ENCODE measurements at places on chromosomes 3 and 15. TPM values are rescaled to one million over a fixed set of nuclear protein-coding genes. Genes with fewer than 3 reads are reported as not detected.
A peak's percentile ranks its signal among the peaks of the same experiment; 100 is the strongest.

GRCh38 chr3:175212896-175213295, 353.8 kb downstream of the NAALADL2 start:
- DNase-seq, result no peak

The C3orf70 gene
- total RNA-seq, result 13.8 TPM

DNA sequence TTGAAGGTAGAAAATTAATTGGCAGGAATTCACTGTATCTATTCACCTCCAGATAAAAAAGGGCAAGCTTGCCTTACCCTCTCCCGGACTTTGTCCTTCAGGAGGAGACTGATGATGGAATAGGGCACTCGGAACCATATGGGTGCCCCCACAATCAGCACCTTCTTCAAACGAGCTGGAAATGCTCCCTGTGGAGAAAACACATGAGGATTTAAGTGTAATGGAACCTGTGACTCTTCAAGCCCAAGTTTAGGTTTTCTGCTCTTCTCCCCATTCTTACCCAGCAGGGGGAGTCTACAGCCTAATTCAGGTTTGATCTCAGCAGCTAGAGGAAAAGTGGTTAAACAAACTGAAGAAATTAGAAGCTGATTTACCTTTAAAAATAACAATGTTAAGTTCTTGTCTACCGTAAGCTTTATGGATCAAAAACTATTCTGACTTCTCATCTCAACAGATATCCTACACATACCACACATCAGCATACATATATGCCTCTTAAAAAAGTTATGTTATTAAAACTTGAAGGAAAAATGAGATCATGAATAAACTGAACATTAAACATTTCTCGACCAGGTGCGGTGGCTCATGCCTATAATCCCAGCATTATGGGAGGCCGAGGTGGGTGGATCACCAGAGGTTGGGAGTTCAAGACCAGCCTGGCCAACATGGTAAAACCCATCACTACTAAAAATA, 57.5 kb upstream of the SIN3A start:
- peak; percentile 44 for DNase-seq

- DNase-seq, result no peak
These were observed 119.5 kb downstream of the ZNF280D start for GRCh38 chr15:56613811-56614210.

- DNase-seq, result no peak
These were observed 107.9 kb upstream of the FAM174B start for GRCh38 chr15:92763459-92763858.

GRCh38 chr3:5016211-5017161, 37.2 kb downstream of the BHLHE40 start:
- DNase-seq, result no peak

The ABHD2 gene
- total RNA-seq, result 48.1 TPM

- DNase-seq, result no peak
These were observed 475.0 kb upstream of the CBLB start for GRCh38 chr3:106343811-106344210.

GRCh38 chr3:9891072-9891622, 737 bp downstream of the JAGN1 start:
- no peak for DNase-seq

GRCh38 chr15:70495991-70496599, 267.3 kb downstream of the UACA start:
- DNase-seq, result no peak

- DNase-seq, result no peak
These were observed 54.8 kb upstream of the CHRNB4 start for GRCh38 chr15:78695854-78696253.

The TRIM42 gene
- not detected for total RNA-seq

DNA sequence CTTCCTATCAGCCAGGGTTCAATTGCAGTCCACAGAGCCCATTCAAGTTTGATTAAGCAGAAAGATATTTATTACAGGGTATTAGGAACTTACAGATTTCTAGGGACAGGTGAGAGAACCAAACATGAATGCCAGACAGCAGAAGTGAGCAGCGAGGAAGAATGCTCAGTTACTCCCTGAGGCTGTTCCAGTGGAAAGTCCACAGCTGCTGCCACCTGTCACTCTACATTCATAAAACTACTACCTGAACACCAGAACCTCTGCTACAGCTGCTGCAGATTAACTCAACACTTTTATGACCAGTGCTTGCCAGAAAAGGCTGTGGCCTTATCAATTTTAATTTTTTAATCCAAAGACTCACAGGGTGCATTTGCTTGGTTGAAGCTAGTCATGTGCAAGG, 325.4 kb upstream of the ONECUT1 start:
- no peak for DNase-seq

The TTLL13 gene
- not detected for total RNA-seq

DNA sequence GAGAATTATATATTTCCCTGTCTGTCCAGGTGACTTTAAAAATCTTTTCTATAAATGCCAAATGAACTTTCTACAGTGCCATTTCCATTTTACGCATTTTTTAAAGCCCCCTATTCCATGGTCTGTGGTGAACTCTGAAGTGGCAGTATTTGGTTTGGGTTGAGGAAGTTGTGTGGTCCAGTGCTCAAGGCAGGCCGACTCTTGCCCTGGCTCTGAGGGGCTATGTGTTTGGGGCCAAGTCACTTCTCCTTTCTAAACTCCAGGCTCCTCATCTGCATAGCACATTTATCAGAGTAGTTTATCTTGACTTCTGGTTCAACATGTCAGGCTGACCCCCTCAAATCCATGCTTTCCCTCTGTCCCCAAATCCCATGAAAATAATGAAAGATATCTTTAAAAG, 14.1 kb downstream of the TTC21A start:
- DNase-seq, result no peak

All from tibial nerve (tissue), 4 donors.